Choroid plexus epithelial cell (primary cell): ENCODE measurements at places on chromosomes 16 and 17.
A peak's percentile ranks its signal among the peaks of the same experiment; 100 is the strongest.

DNA sequence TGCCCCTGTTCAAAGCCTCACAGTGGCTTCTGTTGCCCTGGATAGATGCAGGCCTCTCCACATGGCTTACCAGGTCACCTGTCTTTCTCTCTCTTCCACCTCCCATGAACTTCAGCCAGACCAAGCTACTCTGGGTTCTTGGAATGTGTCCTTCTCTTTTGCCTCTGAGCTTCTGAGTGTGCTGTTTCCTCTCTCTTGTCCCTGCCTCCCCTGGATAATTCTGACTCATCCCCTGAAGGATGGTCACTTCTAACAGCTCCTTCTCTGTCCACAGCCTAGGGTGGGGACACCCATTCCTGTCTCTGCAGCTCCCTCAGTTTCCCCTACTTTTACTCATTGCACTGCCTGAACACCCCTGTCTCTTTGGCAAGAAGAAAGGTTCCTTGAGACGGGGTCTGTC, 2.9 kb downstream of the GUCY2D start:
- no peak for DNase-seq

GRCh38 chr17:78852709-78853121, 12.1 kb upstream of the USP36 start:
- DNase-seq: no peak

DNA sequence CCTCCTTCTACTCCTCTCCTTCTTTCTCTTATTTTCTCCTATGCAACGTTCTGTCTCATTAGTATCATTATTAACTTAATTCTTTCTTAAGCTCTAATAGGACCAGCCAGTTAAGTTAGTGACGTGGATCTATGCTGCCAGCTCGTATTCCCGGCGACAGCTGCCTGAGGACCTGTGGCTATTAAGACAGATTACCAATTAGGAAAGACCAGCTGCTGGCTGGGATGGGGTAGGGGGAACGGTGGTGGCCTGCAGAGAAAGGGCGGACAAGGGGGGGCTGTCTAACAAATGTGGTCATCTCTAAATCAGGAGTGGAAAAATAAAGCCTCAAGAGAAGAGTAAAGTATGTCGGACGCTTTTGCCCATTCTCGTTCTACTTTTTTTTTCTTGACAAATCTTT, 770 bp upstream of the MYH3 start:
- DNase-seq: no peak

DNA sequence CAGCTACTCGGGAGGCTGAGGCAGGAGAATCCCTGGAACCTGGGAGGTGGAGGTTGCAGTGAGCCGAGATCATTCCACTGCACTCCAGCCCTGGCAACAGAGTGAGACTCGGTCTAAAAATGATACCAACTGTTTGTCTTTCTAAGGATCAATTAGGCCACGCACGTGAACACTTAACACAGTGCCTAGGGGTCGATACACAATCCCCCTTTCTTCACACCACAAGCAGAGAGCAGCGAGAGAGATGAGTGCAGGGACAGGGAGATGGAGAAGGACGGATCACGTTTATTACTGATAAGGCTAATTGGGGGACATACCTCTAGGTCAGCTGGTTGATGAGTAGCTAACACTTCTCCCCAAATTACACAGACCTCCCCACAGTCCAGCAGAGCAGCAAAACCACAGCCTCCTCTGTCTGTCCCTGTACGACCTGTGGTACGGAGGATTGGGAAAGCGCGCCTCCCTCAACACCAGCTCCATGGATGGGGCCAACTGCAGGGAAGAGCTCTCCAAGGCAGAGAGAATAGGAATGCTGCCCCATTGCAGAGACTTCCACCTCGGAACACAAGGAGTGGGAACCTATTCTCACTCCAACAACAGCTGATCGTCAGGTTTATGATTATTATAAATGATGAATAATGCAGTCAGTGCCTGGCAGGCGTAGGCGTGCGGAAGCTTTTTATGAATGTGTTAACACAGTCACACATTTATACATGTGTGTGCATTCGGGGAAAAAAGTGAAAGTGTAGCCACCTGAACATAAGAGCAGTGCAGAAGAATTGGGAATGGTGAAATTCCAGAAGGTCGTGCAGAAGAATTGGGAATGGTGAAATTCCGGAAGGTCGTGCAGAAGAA, 155.1 kb downstream of the C16orf95 start:
- no peak for DNase-seq

GRCh38 chr17:59332749-59333377, 1.4 kb downstream of the YPEL2 start:
- DNase-seq: peak; percentile 45

DNA sequence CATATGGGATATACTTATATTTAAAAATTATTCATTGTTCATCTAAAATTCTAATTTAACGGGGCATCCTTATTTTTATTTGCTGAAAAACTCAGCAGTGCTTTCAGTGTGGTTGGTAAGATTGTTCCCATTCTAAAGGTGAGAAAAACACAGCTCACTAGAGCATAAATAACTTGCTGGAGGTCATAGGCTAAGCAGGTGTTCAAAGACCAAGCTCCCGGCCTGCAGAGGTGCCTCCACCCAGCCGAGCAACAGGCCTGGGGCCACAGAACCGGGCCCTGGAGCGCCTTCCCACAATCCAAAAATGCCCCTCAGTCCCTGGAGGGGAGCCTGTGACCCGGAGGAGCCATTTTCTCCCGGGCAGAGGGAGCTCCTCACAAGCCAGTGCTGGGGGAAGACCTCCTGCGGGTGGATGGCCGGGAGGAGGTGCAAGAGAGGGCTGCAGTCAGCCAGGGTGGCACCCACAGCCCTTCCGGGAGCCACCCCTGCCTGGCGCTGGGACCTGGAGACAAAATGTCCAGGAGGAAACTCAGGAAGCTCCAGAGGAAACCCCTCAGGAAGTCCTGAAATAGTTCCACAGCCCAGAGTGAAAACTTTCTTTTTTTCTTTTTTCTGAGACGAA, 14.7 kb downstream of the ABR start:
- no peak for DNase-seq

DNA sequence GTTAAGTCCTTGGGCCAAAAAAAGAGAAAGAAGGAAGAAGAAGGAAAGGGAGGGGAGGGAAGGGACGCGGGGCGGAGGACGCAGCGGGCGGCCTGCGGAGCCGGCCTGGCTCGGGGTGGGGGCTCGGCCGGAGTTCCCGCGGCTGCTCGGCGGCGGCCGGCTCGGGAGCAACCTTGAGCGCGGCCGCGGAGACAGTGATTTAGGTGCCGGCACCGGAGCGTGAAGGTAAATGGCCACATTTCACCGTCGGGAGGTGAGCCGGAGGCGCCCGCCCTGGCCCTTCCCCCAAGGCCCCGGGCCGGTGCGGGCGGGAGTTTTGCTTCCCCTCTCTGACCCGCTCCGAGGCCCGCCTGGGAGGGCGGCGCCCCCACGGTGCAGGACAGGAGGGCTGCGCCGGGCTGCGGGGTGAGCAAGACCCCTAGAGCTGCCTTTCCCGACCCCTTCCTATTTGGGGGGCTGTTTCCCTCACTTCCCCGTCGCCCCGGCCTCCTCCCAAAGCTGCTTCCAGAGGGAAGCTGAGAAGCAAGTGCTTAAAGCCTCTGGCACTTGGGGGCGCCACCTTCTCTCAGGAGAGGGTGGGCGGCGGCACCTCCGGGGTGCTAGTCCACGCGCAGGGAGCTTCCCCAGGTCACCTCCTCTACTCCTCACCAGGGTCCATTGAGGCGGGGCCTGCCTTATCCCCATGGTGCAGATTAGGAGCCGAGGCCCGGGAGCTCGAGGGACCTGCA, 56.5 kb downstream of the MRM1 start:
- DNase-seq: peak; percentile 15

- DNase-seq: no peak
Measured at GRCh38 chr17:10087355-10087754, 111.1 kb downstream of the GAS7 start.

- DNase-seq: no peak
Measured at GRCh38 chr17:44155488-44155887, 13.8 kb downstream of the HROB start.

DNA sequence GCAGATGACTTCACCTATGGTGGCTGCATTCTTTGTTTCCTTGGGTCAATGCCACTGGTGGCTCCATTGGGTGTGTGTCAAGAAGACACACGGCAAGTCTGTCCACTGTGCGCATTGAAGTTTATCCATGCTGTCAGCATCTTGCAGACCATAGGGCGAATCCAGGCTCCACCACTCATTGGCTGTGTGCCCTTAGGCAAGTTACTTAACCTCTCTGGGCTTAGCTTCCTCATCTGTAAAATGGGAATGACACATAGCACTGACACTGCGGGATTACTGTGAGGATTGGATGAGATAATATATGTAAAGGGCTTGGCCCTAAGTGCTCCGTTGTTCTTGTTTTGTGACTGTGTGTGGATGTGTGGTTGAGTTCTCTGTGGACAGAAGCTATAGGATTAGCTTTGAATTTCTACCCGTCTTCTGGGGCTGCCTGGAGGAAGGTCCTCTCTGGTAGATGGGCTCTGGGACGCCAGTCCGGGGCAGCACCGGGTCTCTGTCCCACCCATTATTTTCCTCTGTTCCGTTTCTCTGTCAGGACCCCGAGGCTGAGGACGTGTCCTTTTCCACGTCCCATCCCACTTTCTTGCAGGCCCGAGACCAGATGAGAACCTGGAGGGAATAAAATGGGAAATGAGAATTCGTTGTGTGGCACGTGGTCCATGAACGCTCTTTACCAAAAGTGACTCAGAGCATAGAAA, 178.4 kb downstream of the IRF8 start:
- DNase-seq: no peak

GRCh38 chr17:77140878-77141767, at the start of gene SEC14L1:
TSS of gene SEC14L1 (plus strand) at chr17:77140969. CDS start at chr17:77143597, 2,628 bp downstream.
- DNase-seq: peak; percentile 52

GRCh38 chr16:12628536-12628935, 175.2 kb downstream of the CPPED1 start:
- no peak for DNase-seq

GRCh38 chr17:39757931-39758873, 20.5 kb downstream of the GRB7 start:
- no peak for DNase-seq

DNA sequence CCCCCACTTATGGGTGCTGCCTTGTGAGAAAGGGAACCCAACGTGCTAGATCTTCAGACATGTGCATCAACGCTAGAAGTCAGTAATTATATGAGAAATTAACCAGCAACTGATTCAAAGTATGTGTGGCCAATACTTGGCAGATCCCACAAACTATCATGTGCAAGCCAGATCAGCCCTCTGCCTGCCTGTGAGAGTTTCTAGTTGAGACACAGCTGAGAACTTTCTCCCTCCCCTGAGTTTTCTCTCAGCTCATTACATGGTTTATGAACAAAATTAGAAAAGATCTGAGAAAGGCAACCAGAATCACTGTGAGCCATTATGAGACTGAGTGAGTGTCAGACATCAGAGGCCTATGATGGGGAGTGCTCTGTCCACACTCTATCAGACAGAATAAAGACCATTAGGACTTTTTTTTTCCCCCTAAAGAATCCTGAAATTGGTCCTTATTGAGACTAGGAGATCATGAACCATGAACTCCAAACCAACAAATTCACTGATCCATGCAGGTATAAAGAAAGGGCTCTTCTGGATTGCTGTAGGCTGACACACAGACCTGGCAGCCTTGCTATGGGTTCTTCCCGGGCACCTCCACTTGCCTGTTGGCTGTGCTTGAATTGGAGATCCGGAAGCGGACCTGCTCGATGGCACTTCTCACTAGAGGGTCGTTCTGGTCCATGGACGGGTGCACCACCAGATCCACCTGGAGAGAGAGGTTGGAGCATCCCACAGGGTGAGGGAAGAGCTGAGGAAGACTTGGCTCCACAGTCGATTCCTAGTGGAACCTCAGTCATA, 51.5 kb downstream of the GTF3C1 start:
- DNase-seq: peak; percentile 11

GRCh38 chr17:64477849-64478248, 19.0 kb downstream of the POLG2 start:
- DNase-seq: peak; percentile 44

- DNase-seq: no peak
Measured at GRCh38 chr16:49951574-49952195, 73.3 kb upstream of the CNEP1R1 start.

DNA sequence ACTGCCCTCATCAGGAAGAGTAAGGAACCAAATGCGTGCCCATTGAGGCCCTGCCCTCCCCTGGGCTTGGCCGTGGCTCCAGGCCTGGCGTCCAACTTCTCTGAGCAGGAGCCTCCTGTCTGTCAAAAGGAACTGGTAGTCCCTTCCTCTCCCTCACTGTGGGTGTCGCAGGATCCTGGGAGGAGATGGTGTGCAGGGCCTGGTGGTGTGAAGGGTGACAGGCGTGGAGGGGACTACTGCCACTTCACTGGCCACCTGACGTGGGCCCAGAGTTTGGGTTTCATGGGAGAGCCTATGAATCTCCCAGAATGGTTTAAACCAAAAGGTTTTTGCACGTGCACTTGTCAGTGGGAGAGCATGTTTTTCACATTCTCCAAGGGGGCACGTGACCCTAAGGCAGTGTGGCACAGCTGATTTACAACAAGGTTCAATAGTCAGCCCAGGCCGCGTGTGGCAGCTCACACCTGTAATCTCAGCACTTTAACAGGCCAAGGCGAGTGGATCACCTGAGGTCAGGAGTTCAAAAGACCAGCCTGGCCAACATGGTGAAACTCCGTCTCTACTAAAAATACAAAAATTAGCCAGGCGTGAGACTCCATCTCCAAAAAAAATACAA, 12.5 kb downstream of the ARL2BP start:
- DNase-seq: no peak

GRCh38 chr16:22813223-22813947, 577 bp upstream of the HS3ST2 start:
- DNase-seq: peak; percentile 19

GRCh38 chr17:43363181-43363925, 35.4 kb upstream of the ARL4D start:
- no peak for DNase-seq

DNA sequence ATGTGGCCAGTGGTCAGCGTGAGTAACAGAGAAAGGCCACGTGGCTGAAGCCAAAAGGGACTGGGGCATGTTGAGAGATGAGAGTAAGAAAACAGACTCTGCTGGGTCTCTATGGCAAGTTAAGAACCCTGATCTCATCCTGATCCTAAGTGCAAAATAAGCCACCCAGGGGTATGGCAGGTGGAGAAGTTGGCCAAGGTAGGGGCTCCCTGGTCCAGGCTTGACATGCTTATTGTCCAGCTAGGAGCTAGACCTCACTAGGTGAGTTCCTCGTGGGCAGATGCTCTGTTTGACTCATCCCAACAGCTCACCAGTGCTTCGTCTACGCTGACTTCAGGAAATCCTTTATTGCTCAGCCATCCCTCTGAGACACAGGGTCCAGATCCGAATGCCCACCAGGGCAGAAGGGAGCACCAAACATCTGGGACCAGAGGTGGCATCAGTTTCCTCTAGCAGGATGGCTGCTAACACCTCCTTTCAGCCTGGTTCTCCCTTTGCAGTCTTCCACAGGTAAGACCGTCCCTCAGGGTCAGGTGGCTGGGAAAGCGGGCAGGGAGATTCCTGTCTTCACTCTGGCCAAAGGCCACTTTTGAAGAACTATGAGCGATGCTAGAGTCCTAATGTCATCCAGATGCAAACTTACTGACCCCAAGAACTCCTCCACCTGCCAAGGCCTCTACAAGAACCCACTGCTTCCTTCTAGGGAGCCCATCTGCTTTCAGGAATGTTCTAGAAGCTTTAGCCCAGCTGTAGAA, 99.5 kb downstream of the CDYL2 start:
- no peak for DNase-seq

- DNase-seq: no peak
Measured at GRCh38 chr16:49556249-49556605, 182.6 kb downstream of the C16orf78 start.
